ENCODE measurements at places on chromosomes 7 and 10.

DNA sequence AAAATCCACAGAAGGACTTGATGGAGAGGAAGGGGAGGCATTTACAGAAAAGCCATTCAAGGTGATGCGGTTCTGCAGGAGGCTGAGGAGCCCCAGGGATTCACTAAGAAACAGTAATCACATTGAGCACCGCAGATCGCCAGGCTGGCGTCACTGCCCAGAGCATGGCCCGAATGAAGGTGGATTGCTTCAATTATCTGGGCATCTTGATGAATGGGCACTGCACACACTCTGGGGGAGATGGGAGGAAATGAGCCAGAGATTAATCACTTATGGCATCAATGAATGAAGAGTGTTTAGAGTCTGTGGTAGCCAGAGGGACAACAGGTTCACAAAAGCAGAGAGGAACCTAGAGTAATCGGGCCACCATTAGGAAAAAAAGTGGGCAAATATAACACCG lies 292.1 kb downstream of the ZEB1 start:
- DNase-seq, result no peak

GRCh38 chr7:45073786-45074527 lies 14.8 kb downstream of the NACAD start:
- DNase-seq, result no peak

DNA sequence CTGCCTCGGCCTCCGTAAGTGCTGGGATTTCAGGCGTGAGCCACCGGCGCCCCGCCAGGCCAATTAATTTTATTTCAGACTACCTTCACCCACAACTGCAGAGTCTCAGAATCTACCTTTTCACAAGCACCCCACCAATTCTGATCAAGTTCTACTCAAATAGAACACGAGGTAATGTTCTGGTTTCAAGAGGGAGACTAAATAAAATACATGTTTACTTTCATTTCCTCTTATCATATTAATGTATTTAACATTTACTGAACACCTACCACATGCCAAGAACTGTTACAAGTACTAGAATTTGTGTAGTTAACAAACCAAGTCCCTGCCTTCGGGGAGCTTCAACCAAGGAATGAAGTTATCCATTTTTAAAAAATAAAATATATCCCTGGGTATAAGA lies 25.5 kb upstream of the RGS10 start:
- no peak for DNase-seq

GRCh38 chr7:46032942-46033341 lies 111.9 kb upstream of the IGFBP3 start:
- no peak for DNase-seq

- DNase-seq, result no peak
Measured at GRCh38 chr7:39413636-39414223, 152.5 kb upstream of the YAE1 start.

DNA sequence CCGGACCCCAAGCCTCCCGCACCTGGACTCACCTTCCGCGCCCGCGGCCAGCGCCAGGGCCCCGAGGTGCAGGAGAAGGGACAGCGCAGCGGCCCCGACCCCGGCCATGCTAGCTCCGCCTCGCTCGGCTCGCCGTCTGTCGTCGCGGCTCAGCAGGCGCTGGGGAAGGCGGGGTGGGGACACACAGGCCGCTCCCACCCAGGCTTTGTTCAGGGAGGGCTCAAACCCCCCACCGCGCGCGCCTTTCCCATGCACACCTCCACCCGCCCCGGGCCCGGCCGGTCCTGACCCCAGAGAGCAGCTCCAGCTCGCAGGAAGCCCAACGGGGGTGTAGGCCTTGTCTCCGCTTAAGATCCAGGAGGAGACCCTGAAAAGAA lies at the start of gene KCP:
KCP (minus strand) TSS at position 141 of the 377 bp plus-strand sequence; CDS start at position 108, 33 bp downstream.
- no peak for DNase-seq

GRCh38 chr10:100501423-100501822 lies 18.2 kb downstream of the SEC31B start:
- DNase-seq, result no peak

DNA sequence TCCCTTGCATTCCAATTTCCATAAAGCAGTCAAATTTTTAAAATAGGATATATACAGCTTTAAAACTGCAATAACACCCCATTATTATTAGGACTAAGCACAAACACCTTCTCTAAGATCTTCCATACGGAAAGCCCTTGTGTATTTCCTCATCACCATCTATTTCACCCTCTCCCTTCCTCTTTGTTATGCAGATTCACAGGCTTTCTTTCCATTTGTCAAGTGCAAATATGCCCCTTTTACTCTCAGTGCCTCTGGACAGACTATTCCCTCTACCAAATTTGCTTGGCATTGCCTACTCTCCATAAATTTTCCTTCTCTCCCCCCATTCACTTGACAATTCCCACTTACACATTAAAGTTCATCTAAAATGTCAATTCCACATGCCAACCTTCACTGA lies 61.7 kb downstream of the SNX13 start:
- no peak for DNase-seq

GRCh38 chr10:128914681-128915080 lies 552.4 kb upstream of the MGMT start:
- DNase-seq, result no peak

DNA sequence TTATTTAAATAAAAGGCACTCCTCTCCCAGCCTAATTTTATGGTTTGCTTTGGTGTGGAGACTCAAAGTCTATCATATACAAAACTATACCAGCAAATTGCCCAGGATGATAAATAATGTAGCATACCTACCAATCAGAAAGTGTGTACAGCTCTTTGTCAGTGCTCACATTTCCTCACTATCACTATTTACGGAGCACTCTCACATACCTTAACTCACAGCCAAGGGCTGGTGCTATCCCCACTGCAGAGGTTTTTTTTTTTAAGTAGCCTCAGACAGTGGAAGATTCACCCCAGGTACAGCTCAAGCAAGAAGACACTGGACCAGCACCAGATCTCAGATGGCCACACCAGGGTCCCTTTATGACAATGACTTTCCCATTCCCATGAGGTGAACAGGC lies 2.5 kb downstream of the PDLIM1 start:
- DNase-seq, result no peak

- DNase-seq, result no peak
Measured at GRCh38 chr7:50331564-50332208, 27.2 kb downstream of the IKZF1 start.

GRCh38 chr10:49628599-49628998 lies 14.8 kb downstream of the CHAT start:
- DNase-seq, result no peak

DNA sequence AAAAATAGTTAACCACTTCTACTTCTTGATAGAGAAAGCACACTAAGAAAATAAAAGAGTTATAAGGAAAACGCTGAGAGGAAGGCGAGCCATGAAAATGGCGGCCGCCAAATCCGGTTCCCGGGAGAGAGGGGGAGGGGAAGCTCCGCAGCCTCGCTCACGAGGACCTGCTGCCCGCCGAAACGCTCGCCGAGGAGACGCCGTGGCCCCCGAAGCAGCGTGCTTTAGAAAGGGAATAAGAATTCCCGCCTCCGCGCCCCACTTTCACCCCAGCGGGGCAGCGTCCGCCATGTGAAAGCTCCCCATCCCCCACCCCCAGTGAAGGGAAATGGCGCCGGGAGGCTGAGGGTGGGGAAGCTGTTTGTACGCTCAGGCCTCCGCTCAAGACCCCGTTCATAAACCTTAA lies 505 bp downstream of the HNRNPA2B1 start:
- DNase-seq, result peak; percentile 53

DNA sequence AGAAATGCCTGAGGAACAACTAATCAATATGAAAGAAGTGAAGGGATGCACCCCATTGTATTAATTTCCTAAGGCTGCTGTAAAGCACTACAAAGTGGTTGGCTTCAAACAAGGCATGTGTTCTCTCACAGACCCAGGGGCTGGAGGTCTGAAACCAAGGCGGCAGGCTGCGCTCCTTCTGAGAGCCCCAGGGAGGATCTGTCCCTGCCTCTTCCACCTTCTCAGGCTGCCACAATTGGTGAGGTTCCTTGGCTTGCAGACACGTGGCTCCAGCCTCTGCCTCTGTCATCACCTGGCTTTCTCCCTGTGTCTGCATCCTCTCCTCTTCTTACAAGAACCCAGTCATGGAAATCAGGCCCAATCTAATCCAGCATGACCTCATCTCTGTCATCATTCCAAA lies 110.1 kb downstream of the TNS3 start:
- DNase-seq, result no peak

GRCh38 chr10:69831231-69831855 lies 29.6 kb downstream of the COL13A1 start:
- no peak for DNase-seq

GRCh38 chr7:42869131-42870020 lies 42.5 kb downstream of the C7orf25 start:
- peak; percentile 9 for DNase-seq

GRCh38 chr7:90655566-90655965 lies 59.4 kb downstream of the CDK14 start:
- DNase-seq, result no peak

All from stimulated activated CD8-positive, alpha-beta memory T cell treated with anti-CD3 and anti-CD28 coated beads, Interleukin-7, amount 100 ng/mL, for 48 hours (primary cell).